ENCODE measurements at places on chromosomes 12 and 14.
A peak's percentile ranks its signal among the peaks of the same experiment; 100 is the strongest.

DNA sequence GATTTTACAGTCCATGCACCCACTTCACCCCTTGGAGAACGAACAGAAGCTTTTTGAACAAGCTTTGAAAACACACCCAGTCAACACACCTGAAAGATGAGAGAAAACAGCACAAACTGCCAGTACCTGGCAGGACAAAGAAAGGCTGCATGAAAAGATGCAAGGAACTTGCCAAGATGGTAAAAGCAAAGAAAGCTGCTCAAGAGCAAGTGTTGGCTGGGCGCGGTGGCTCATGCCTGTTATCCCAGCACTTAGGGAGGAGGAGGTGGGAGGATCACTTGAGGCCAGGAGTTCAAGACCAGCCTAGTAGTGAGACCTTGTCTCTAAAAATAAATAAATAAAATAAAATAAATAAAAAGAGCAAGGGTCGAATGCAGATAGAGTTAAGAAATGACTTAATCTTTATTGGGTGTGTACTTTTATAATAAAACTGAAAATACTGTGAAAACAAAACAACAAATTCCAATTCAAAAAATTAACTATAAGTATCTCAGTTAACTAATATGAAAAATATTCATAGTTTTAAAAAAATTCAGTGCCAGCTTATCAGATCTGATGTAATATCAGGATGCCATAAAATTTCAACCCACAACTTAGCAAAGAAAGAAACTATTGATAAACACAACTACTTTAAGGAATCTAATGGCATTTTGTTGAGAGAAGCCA, 59.2 kb downstream of the HECTD4 start:
- DNase-seq = no peak

GRCh38 chr12:1880153-1880845, 38.2 kb downstream of the CACNA2D4 start:
- no peak for DNase-seq

GRCh38 chr14:102898298-102898697, 24.2 kb upstream of the AMN start:
- DNase-seq = no peak

DNA sequence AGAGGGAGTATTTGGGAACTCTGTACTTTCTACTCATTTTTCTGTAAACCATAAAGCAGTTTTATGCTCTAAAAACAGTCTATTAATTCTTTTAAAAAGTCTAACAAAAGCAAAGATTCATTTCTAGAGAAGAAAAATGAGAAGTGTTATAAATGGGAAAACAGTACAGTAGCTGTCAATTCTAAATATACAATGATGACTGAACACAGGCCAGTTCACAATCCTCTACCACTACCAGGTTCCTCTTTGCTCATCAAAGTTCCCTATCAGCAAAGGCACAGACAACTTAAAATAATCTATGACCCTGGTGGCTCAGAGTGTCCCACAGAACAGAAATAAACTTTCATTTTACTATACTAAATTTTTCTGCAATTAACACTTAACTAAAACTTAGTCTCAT, 12.5 kb downstream of the NAA25 start:
- DNase-seq = no peak

- no peak for DNase-seq
Measured at GRCh38 chr12:11825278-11825677, 175.8 kb downstream of the ETV6 start.

- DNase-seq = peak; percentile 23
Measured at GRCh38 chr14:102363182-102363943, 622 bp downstream of the TECPR2 start.

DNA sequence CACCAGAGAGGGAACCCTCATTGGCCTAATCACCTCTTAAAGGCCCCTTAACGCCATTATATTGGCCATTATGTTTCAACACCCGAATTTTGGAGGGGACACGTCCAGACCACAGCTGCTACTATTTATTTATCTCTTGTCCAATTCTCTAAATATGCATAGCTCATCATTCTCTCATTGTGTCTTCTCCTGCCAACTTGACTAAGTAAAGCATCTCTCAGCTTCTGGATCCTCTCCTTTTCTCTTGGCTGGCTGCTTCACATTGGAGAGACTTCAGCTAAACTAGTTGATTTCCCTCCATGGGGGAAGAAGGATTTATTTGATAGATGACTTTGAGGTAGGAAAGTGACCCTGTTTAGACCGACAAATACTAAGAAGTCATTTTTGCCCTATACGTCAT, 120.4 kb upstream of the KRR1 start:
- no peak for DNase-seq

- DNase-seq = no peak
Measured at GRCh38 chr14:24920265-24921075, 129.5 kb downstream of the STXBP6 start.

DNA sequence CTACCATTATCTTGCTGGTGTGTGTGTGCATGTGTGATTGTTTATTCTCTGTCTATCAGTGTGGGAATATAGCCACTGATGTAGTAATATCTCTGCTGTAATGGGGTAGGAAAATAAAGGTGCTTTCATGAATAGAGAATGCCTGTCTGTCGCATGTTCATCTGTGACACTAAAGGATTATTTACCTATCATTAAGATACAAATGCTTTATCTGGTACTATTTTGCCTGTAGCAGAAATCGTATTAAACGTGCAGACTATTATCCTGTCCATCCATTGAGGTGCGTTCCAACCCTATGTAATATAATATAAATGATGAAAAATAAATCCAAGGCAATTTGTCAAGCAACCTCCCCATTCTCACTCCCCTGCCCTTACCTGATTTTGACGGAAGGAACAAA, 1215.1 kb downstream of the BCL11B start:
- no peak for DNase-seq

DNA sequence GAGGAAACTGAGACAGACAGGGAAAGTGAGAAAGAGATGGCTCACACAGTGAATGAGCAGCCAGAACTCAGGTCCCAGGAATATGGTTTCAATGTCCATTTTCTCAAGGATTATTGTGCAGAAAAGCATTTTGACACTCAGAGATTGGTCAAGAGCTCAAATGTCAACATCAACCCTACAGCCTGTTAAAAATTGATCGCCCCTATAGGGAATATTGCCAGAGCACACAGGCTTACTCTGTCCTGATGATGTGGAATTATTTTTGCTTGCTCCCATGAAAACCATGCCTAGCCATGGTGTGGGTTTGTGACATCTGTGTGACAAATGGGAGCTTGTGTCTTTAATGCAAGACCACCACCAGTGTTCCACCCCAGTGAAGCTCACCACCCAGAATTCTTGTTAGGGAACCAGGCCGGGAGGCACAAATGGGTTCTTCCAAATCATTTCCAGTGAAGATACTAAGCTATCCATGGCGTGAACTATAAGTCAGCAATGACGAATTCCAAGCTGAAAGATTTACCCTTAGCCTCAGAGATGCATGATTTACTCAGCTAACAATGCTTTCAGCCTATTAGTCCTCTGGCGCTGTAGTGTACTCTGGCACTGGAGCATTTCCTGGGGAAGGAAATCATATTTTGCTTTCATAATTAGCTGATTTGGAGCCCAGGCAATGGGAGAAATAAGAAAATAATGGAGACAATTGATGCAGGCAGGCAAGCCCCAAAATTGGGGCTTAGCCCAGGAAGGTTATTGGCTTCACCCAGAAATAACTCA, 1188.2 kb upstream of the TMEM132C start:
- DNase-seq = no peak

DNA sequence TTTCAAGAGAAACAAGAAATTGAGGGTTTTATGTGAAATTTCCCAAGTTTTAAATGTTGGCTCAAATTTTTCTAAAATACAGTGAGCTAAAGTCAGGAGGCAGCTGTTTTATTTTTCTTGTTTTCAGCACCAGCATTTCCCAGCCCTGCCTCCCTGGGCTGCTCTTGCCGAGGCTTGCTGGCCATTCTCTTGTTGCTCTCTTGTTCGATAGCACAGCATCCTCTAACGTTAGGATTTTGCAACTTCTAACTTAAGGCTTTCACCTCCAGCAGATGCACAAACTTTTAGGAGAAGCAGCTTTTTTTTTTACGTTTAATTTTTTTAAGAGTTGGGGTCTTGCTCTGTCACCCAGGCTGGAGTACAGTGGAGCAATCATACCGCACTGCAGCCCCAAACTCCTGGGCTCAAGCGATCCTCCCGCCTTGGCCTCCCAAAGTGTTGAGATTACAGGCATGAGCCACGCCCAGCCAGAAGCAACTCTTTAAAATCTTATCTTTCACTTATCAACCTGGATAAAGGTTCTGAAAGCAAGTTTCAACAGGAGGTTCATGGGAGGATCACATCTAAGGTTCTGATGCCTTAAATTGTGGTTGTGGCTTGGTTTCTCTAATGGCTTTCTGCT, 40.2 kb downstream of the B4GALNT3 start:
- no peak for DNase-seq

DNA sequence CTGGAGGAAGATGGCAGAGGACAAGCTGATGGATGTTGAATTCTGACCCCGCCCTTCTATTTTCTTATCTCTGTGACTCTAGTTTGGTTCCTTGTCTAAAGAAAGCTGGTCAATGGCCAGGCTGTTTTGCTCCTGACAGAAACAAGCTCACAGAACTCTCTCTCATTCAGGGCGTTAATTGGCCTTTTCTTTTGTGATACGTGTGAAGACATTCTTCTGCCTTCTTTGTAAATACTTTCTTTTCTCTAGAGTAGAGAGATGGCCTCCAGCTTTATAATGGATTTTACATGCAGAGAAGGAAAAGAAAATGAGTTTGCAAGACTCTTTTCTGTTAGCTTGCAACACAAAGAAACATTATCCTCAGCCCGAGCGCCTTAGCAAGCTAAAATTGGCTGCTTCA, 492.2 kb upstream of the CCDC196 start:
- DNase-seq = no peak

DNA sequence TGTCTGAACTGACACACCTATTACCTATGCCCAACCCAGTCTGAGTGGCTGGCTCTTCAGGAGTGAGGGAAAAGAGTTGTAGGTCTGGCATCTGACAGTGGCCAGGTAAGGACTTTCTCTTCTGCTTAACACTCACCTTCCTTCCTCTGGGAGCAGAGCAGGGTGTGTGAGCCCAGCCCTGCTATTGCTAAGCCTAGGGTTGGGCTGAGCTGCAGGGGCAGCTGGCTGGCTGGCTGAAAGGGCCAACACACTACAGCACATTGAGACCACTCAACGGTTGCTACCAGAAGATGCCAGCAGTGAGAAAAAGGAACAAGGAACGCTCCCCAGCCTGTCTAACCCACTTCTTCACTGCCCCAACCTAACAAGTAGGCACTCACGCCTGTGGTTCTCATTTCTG, 201.2 kb downstream of the DPF3 start:
- no peak for DNase-seq

DNA sequence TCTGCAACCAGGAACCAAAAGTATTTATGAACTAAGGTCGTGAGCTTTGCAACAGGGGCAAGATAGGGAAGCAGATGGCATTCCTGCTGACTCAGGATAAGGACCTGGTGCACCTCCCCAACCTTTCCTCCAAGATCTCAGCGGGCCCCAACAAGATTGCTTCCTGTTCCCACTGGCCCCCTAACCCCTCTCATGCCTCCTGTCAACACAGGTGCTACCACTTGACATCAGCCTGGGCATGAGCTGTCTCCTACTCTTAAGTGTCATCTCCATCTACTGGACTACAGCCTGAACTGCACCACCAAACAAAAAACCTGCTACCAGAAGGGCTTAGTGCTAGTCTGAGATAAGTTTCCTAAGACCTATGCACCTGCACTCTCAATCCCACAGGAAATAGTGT, 32.7 kb downstream of the MED6 start:
- DNase-seq = peak; percentile 61

- no peak for DNase-seq
Measured at GRCh38 chr12:103249607-103250006, 246.2 kb downstream of the C12orf42 start.

DNA sequence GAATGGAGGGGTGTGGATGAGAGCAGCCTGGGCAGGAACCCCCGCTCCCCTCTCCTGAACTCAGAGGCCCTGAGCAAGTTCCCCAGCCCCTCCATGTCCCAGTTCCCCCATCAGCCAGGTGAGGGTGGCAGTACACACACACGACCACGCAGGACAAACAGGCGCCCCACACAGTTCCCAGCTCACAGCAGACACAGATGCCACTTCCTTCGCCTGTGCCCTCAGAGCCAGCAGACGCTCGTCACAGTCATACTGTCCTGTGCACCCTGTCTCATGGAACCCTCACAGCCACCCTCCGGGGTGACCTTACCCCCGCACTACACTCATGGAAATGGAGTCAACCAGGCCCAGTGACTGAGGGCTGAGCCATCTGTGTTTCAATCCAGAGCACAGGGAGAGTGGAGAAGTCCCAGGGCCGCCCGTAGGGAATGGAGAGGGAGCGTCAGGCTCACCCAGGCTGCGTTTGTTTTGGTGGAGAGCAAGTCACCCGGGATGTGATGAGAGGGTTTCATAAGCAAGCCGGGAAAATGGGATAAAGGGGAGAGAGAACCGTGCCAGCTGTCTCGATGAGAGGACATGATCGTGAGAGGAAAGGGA, 47.5 kb upstream of the DYNC1H1 start:
- no peak for DNase-seq

- DNase-seq = no peak
Measured at GRCh38 chr14:102690509-102691286, 86.6 kb upstream of the TRAF3 start.

Data from urothelium cell line (cell line).